ENCODE measurements at places on chromosomes 6 and 20.

DNA sequence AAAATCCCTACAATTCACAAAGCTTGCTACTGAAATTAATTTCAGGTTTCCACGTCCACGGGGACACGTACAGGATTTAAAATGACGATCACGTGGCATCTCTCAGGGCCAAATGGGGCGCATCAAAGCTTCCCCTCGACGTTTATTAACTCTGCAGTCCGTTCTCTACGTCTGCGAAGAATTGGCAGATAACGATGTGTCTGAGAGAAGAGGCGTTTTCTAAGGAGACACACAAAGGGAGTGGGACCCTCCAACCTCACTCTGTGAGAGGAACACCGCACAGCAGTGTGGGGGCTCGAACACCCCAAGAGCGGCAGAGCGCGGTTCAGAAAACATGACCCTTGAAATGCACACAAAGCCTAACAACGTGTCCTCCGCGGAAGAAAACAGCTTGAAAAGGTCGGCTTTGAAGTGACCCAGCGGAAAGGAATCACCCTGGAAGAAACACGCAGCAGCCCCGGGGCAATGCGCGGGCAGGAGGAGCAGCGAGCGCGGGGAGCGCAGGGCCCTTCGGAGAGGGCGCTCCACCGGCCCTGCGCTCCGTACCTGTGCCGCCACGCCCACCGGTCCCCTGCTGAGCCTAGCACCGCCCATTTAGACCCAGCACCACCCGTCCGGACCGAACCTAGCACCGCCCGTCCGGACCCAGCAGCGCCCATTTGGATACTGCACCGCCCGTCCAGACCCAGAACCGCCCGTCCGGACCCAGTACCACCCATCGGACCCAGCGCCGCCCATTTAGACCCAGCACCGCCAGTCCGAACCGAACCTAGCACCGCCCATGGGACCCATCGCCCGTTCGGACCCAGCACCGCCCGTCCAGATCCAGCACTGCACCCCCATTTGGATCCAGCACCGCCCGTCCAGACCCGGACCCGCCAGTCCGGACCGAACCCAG lies 1.1 kb upstream of the AFDN start:
- DNase-seq = peak; percentile 19

- DNase-seq = peak; percentile 42
These were observed 270.3 kb upstream of the ECI2 start for GRCh38 chr6:4405621-4406212.

- DNase-seq = no peak
These were observed 1.9 kb upstream of the RAET1L start for GRCh38 chr6:150026976-150027805.

GRCh38 chr20:21302664-21303060 lies 469 bp upstream of the XRN2 start:
- DNase-seq = no peak

DNA sequence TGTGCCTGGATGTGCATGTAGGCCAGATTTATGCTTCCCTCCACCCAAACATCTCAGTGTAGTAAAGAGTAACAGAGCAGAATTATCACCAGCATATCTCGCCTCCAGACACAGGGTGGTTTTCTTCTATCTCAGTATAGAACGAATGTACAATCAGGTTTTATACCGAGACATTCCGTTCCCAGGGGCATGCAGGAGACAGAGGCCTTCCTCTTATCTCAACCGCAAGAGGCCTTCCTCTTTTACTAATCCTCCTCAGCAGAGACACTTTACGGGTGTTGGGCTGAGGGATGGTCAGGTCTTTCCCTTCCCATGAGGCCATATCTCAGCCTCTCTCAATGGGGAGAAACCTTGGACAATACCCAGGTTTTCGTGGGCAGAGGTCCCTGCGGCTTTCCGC lies 36.4 kb upstream of the MC3R start:
- no peak for DNase-seq

DNA sequence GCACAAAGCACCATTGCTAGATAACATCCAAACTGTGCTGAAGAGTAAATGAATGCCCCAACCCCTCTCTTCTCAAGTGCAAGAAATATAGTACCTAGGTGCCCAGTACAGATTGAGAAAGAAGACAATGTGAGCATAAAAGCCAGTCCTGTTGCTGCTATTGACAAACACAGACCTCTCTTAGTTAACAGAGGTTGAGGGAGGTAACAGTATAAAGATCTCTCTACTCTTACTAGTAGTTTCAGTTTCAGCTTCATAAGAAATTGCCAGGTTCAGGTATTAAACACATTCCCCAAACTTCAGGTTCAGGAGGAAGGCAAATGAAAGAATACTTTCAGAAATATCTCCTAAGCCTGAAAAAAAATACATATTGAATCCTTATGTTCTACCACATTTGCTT lies 31.4 kb downstream of the TBC1D32 start:
- no peak for DNase-seq

DNA sequence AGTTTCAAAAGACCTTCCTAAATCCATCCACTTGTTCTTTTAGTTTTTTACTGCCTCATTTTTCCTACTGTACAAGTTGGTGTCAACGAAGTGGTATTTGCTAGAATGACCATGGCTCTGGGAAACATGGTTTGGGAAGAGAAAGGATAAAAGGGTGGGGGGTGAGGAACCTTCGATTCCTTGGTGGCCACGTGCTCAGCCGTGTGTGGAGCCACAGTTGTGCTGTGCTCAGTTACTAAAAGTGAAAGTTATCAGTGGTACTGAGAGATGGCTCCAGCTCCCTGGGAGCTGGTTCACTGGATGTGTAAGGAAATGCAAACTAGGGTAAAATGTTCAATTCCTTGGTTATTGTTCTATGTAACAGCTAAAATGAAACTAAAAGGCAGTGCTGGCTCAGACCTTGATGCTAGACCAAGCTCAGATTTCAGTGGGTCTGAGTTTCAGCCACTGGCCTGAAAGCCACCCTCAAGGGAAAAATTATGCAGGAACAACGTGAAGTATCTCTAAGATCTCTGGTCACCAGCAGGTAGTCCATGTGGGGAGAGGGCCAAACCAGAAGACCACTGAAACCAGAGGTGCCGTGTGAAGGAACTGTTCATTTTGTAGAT lies 7.4 kb upstream of the SLC22A2 start:
- no peak for DNase-seq

DNA sequence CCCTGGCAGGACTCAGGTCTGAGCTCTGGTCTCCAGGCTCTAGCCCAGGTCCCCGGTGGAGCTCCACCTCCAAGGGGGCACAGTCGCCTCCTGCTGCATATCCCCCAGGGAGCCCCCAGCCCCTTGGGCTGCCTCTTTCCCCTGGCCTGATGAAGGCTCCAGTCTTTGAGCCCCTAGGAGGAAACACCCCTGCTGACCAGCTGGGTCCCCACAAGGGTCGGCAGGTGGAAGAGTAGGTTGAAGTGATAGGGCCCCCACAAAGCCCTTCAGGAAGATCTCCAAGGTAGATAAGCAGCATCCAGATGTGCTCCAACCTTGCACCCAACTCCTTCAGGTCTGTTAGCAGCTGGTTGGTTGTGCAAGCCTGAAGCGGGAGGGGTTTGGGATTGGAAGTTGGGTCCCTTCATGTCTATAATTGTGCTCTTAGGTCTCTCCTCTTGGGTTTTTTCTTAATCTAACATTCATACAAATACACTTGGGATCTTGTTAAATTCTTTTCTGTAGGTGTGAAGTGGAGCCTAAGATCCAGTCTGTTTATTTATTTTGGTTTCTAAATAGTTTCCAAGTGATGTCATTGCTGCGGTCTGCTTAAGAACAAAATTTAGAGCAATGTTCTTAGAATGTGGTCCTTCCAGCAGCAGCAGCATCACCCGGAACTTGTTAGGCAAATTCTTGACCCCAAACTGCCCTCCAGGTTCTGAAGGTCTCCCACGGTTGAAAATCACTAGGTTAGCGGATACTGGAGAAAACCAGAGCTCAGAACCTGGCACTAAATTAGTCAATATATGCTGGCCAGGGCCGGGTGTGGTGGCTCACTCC lies 5.1 kb downstream of the UBE2C start:
- DNase-seq = no peak

GRCh38 chr6:35496036-35496840 lies 641 bp downstream of the TEAD3 start:
- peak; percentile 35 for DNase-seq

DNA sequence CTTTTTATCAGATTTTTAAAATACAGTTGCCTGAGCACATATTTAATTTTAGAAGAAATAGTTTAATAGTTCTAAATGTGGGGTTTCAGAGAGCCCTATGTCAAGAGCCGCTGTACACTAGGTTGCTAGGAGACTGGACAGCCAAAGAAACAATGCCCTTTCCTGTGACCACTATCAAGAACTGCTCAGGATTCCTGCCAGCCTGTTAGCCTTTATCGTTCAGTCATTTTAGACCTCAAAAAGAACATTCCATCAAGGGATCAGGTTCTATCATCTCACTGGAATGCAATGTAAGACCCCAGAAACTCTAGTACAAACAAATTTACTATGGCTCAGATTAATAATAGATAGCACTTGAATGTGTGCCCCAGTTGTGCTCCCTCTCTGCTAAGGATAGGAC lies 181.2 kb upstream of the CCN2 start:
- DNase-seq = peak; percentile 50

DNA sequence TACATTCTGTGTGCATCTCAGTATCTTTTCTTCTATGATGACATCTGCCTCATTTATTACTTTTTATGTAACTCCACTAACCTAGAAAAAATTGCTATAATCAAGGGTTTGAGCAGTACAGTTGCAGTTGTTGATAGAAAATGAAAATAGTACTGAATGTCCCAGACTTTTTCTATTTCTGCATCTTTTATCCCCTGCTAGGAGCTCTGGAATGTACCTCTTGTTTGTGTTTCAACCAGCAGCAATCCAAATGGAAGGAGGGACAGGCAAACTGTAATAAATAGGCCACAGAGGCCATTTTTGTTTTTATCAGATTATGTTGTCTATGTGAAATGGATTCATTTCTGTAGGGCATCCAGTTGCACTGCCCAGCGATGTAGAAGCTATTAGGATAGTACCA lies 536.9 kb downstream of the KIF16B start:
- no peak for DNase-seq

DNA sequence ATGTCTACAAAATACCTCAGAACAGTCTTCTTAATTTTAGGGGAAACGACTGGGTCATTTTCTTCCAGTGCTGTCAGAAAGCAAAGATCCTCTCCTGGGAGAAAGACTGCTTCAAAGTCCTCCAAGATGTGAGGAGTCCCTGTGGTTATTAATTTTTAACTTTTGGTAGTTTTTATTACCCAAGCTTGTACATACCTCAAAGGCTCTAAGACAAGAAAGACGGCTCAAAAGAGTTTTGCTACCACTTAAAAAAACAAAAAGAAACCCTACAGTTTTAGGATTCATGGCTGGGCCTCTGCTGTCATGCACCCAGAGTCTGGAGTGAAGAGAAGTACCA lies 56.1 kb upstream of the APCDD1L start:
- DNase-seq = no peak

DNA sequence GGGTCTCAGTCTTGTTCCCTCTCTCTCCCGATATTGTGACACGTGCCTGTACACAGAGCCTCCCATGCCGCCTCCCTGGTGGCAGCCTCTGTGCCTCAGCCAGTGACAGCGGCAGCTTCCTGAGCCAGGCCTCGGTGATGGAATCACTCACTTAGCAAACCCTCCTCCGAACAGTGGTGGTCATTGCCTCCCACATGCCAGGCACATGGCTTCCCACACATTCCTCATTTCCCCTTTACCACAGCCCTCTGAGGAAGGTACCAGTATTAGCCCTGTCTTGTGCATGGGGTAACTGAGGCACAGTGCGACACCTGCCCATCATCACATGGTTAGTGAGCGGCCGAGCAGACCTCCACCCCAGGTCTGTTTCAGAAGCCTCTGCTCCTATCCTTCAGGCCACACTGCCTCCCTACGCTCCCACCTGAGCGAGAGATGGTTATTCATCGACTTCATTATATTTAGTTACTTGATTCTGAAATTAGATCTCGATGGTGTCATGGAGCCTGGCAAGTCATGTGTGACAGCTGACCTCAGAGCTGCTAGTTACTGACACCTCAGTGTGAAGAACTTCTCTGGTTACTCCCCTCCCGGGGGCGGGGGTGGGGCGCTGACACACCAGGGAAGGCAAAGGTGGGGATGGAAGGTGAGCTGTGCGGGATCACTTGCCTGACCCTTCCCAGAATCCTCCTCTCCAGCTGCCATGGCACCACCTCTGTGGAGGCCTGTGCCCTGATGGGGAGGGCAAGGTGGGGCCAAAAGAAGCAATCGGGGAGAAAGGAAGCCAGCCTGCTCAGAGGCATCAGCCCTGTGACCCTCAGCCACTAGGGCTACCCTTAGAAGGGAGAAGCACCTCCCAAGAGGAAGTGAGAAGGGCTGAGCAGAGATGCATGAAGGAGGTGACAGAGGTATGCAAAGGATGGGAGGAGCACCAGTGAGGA lies 17.9 kb downstream of the MDGA1 start:
- no peak for DNase-seq

GRCh38 chr20:53210931-53211330 lies 238.8 kb downstream of the TSHZ2 start:
- no peak for DNase-seq

- DNase-seq = no peak
These were observed 425.4 kb upstream of the RNF217 start for GRCh38 chr6:124536842-124537191.

DNA sequence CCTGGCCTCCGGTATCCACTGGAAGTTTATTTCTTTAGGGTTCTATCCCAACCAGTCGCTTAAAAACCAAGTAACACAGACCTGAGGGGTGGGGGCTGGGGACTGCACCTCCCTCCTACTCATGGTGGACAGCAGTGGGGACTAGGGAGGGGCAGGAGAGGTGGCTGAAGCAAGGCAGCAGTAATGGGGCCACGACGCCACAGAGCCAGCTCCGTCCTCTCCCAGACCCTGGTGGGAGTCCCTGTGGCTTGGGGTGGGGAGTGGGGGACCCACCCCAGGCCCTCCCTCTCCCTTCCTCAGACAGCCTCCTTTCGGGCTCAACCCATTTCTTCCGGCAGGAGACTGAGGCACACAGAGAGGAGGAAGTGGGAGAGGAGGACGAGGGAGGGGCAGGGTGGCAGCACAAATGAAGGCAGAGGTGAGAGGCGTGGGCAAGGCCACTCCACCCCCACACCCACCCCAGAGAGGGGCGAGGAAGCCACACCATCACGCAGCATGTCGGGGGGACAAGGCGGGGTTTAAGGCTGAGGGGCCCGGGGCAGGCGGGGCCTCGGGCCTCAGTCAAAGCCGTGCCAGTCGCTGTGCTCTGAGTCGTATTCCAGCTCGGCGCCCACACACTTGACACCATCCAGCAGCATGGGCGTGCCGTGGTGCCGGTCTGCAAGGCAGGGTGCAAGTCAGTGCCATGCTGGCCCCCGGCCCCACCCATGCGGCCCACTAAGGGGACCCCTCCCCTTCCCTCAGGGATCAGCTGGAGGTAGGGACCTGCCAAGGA lies 13.9 kb downstream of the ADISSP start:
- no peak for DNase-seq

GRCh38 chr6:149727793-149728498 lies 10.0 kb upstream of the LATS1 start:
- DNase-seq = no peak

DNA sequence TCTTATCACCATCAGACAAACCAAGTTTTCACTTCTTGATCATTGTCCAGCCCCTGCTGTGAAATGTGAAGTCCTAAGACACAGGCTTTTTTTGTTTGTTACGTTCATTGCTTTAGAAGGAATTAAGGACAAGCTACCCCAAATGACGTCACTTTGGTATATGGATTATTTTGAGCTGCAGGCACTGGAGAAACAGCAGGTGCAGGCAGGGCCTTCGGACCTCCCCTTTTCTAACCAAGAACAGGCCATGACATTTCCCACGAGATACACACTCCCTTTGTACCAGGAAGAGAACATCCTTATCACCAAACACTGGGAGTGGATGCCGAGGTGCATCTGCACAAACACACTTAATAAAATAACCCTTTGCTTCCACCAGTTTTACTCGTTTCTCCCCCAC lies 418.0 kb upstream of the SULF2 start:
- DNase-seq = no peak
